ENCODE measurements at places on chromosomes 1 and 21.

DNA sequence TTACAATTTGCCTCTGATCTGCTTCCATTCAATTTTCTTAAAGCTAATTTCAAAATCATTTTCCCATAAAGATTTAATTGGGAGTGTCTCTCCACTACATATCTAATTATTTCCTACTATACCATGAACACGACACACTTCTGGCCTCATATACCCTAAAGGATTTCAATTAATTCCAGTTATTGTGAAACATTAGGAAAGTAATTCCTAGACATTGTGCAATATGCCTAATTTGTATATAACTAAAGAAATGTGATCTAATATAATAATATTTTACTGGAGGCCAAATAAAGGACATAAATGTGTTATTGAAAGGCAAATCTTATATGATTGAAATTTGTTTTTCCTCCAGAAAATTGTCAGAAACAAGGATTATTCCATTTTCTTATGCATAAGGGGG lies 727.2 kb upstream of the ADGRL2 start:
- no peak for DNase-seq

GRCh38 chr1:182575540-182576149 lies 13.4 kb downstream of the RNASEL start:
- DNase-seq, result no peak

DNA sequence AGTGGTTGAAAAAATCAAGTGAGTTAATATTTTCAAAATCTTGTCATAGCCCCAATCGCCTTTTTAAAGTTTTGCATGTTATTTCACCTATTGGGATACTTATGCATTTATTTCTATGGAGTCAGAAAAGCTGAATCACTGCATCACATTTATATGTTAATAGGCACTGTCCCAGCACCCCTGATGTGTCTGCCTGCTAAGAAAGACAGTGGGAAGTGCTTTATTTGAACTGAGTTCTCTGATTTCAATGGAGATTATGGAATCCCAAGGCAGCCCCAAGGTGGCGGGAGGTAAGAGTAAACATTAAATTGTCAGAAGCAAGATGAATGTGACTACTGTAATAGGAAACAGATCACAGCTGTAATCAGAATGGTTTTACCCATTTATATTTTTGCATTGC lies 2225.7 kb downstream of the NCAM2 start:
- no peak for DNase-seq

GRCh38 chr1:58845942-58846341 lies 62.1 kb upstream of the JUN start:
- no peak for DNase-seq

DNA sequence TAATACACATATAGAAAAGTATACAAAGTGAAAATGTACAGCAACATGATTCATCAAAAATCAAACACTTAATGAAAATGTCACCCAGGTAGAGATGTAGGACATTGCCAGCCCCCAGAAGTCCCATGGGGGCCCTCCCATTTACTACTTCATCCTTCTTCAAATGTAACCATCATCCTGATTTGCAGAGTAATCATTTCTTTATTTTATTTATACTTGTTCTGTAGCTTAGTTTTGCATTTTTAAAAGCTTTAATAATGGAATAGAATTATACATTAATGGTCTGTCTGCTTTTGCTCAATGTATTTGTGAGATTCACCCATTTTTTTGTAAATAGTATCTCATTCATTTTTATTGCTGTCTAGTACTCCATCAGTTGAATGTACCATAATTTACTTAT lies 96.8 kb upstream of the CD55 start:
- DNase-seq, result no peak

DNA sequence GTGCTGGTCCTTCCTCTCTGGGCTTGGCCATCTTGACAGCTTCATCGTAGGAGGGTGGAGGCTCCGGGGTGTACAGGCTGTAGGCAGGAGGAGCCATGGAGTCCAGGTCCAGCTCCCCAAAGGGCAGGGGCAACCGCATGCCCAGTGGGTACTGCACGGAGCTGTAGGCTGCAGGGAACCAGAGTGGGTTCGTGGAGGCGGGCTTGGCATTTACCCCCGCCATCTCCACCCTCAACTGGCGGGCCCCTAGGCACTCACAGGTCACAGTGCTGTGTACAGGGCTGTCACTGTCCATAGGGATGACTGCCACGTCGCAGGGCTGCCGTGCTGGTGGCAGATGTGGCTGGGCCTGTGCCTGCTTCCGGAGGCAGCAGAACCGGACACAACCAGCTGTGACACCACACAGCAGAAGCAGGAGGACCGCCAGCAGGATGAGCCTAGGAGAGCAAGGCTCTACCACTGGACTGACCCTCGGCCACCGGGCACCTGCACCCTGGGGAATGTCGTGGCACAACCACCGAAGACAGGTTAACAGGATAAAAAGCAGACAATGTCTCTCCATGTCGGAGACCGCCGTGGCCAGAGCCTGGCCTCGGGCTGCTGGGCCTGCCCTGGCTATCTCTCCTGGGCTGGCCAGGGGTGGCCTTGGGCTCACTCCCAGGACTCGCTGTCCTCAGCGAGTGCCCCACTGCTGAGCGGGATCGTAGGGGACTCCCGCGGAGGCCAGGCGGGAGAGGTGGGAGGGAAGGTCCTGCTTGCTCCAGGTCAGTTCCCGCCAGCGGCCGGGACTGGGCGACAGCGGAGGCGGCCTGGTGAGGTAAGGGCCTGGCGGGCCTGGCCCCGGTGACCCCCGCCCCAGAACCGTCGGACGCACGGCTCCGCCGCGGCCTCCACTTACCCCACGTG lies 831 bp downstream of the TMEM52 start:
- DNase-seq, result no peak

DNA sequence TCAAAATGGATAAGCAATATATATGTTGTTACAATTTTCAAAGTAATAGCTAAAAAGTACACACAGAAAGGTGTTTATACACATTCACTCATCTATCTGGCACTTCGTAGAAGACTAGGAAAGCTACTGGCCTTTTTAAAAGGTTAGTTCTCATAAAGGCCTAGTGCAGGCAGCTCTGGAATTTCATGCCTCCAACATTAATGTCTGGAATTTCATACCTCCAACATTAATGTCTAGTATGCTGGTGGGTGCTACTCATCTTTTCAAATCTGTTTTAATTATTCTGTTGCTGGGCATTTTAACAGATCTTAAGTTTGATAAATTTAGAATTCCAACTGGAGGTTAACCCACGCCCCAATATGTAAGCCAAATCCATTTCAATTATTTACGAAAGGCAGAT lies 124.2 kb downstream of the AKT3 start:
- no peak for DNase-seq

DNA sequence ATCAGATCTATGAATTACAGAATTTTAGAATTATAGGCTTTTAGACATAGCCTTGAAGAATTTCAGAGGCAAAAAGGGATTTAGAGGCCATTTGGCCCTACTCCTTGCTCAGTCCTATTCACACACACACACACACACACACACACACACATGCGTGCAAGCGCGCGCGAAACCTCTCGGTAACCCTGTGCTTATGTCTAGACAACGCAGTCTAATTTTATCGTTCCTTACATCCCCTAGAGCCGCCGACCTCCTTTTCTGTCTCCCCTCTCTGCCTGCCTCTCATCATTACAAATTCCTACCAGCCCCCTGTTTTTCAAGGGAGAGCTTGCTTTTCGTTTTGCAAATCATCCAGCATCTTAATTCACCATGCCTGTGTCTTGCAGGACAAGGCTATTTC lies 252.1 kb downstream of the FOXD2 start:
- no peak for DNase-seq

DNA sequence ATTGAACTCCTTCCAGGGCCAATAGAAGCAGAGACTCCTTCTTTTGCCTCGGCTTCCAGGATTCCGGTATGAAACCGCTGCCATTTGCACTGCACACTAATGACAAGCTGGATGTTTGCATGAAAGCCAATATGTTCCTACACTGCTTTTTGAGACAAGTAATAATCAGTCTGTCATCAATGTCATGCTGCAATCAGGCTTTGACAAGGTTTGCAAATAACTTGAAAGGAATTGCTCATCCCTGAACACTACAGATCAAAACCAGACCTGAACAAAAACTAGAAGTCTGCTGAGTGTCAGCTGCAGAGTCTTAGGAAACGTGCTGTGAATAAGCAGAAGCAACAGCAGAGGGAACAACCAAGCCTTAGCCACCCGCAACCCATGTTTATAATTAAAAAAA lies 720.7 kb upstream of the CXADR start:
- no peak for DNase-seq

Data from stimulated activated CD4-positive, alpha-beta T cell treated with anti-CD3 and anti-CD28 coated beads, TNF-alpha, amount 100 ng/mL, for 48 hours (primary cell).